ENCODE measurements at places on chromosomes 4 and X.

- DNase-seq: no peak
Observed at GRCh38 chr4:154560824-154561231, 2.0 kb upstream of the FGB start.

DNA sequence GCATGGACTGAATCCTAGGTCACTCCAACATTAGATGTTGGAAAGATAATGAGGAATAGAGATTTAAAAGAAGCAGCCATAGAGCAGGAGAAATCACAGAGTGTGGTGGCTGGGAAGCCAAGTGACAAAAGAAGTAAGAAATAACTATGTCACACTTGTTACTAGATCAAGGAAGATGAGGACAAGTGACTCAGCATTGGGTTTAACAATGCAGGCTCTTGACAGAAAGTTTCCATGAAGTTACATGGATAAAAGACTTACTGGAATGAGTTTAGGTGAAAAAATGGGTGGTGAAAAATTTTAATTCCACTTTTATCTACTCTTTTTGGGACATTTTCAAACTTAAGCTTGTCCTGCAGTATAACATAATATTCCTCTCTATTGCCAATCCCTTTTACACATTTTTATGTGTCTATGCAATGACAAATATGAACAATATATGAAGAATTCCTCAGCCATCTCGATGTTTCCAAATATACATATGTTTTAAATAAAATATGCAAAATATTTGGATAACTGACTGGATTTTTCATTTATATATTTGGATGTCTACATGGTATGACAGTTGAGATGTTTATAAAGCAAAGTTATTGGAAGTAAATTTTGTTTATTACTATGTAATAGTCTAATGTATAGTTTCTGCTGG, 462.6 kb downstream of the IL15 start:
- DNase-seq: no peak

DNA sequence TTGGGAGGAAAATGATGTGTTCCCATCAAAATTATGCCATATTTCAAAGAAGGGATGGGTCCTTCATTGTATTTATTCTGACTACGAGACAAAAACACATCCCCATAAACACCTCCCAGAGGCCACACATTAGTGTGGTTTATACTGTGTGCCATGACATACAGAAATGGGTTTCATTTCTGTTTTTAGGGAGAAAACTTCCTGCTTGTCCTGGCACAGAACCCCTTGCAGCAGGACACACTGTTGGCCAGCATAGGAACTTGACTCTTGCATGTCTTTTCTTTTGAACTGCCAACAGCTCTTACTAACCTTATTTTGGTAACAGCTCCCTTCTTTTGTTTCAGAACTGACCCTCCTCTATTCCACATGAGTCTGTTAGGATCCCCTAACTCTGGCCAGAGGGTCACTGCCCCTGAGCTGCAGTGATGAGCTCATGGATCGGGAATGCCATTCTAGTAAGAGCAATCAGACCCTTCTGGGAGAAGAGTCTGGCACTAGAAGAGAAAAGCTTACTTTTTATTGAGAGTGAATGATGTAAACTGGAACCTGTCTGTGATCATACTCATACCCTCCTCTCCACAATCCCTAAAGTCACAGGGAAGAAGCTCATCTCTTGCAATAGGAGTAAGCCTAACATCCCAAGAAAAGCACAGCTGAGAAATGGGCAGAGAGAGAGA, 86.4 kb downstream of the SMIM20 start:
- no peak for DNase-seq

GRCh38 chr4:8202108-8203051, 3.3 kb downstream of the SH3TC1 start:
- DNase-seq: no peak

DNA sequence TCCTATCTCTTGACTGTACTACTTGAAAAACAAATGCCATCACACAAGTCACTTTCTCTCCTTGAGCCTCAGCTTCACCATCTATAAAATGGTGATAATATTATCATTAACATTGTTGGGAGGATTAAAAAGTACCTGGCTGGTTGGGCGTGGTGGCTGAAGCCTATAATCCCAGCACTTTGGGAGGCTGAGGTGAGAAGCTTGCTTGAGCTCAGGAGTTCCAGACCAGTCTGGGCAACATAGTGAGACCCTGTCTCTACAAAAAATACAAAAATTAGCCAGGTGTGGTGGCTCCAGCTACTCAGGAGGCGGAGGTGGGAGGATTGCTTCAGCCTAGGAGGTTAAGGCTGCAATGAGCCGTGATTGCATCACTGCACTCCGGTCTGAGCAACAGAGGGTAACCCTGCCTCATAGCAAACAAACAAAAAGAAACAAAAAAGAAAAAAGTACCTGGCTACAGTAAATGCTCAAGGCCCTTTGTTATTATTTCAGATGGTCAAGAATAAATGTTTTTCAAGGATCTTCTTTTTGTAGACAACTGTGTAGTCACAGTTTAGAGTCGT, 120.3 kb downstream of the CHRNA9 start:
- no peak for DNase-seq

DNA sequence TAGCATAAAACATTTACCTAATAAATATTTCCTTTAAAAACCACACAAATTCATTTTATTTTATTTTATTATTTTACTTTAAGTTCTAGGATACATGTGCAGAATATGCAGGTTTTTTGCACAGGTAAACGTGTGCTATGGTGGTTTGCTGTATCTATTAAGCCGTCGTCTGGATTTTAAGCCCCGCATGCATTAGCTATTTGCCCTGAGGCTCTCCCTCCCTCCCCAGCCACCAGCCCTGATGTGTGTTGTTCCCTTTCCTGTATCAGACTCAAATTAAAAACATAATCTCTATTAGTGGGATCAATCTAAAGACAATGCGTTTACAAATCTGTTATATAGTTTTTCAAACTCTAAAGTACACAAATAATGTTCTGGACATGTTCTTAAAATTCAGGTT, 1.2 kb upstream of the HTN3 start:
- DNase-seq: no peak

DNA sequence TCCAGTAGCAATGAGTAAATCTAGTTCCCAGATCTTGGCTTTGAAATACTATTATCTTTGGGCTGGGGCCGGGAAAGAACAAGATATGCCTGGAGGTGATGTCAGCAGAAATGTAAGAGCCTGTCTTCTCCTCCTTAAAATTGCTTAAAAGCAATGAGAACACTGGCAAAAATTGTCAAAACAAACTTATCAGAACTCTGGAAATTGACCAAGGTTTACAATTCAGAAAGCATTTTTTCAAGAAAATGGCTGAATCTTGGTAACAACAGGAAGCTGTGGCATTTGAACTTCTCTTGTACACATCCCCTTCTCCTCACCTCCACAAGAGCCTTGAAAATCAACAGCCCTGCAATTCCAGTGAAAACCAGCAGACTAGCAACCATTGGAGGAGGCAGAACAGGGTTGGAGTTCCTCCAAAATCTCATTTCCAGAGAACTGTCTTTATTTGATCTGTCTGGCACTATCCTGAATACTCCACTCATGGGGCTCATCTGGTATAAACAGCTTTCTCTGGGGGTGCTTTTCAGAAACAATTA, 13.5 kb downstream of the TIMP1 start:
- DNase-seq: peak; percentile 42

GRCh38 chr4:1201851-1202525, 29.6 kb upstream of the SPON2 start:
- peak; percentile 37 for DNase-seq

DNA sequence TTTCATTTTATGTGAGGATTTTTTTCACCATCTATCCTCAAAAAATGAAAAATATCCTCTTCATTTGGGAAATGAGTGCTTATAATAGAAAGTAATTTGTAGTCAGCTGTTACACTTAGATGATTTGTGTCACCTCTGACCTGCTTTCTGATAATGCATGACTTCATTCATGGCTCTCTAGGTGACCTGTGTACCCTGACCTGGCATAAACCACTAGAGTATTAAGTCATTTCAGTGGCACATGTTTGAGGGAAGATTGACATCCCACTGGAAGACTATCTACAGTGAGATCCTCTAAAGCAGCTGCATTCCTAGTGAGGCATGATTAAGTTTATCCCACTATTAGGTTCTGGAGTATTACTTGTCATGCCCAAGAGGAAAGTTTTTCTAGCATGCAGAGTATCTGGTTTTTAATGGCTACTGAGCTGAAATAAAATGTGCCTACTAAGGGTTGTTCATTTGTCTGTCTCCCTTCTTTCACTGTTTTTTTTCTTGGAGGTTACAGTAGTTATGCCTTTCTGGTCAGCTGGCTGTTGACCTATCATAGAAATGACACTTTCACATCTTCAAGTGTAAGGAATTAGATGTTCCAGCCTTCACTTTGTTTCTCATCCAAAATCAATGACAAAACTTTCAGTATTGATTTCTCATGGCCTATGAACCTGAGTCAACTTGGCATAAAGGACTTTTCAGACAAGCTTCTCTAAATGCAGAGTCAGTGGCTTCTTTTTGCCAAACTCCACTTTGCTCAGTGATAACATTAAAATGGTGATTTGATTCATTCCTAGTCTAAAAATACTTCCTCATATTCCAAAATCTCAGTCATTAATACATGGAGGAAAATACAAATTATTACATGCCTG, 33.1 kb downstream of the TET2 start:
- no peak for DNase-seq

DNA sequence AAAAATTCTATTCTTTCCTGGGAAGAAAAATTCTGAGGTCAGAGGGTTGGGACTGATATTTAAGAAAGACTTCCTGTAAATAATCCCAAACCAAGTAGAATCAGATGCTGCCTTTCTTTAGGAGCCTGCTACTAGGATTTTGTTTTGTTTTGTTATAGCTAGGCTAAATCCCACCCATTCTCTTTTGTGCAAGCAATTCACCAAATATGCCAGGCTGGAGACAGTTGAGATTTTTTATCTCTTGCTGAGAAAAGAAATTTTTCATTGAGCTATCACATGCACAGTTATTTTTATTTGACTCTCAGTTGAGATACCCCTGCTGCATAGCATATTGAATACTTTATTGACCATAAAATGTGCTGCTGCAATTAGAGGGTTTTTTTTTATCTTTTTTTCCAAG, 196.0 kb downstream of the KCNIP4 start:
- no peak for DNase-seq

- DNase-seq: no peak
Observed at GRCh38 chr4:22857411-22857810, 164.7 kb downstream of the GBA3 start.

DNA sequence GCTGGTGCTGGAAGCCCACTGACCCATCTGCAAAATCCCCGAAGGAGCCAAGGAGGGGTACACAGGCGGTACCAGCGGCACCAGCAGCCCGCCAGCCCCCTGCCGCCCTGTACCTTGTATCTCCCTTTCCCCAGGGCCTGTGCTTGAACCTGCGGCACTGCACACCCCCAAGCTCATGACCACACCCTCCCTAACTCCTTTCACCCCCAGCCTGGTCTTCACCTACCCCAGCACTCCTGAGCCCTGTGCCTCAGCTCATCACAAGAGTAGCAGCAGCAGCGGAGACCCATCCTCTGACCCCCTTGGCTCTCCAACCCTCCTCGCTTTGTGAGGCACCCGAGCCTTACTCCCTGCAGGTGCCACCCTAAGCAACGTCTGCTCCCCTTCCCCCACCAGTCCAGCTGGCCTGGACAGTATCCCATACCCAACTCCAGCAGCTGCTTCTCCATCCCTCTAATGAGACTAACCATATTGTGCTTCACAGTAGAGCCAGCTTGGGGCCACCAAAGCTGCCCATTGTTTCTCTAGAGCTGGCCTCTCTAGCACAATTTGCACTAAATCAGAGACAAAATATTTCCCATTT, 94.9 kb downstream of the LARP1B start:
- no peak for DNase-seq

GRCh38 chr4:114100288-114101031, 121.0 kb upstream of the ARSJ start:
- no peak for DNase-seq

GRCh38 chr4:138090150-138090917, 151.8 kb downstream of the SLC7A11 start:
- peak; percentile 70 for DNase-seq

DNA sequence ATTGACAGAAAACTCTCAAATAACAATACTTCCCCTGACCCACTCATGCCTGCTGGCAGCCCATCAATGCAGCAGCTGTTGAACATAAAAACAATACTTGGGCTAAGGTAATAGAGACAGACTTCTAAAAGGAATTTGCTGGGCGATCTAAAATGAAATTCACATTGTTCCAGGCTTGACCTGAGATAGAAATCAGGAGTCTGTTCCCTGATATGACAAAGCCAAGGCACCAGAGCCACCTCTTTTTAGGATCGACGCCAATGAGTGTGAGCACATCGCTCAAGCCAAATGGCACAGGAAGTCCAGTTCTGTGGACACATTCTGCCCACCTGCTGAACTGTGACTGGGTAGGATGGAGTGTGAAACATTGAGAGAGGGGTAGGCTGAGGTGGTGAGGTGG, 4.9 kb downstream of the SEPTIN11 start:
- DNase-seq: no peak

DNA sequence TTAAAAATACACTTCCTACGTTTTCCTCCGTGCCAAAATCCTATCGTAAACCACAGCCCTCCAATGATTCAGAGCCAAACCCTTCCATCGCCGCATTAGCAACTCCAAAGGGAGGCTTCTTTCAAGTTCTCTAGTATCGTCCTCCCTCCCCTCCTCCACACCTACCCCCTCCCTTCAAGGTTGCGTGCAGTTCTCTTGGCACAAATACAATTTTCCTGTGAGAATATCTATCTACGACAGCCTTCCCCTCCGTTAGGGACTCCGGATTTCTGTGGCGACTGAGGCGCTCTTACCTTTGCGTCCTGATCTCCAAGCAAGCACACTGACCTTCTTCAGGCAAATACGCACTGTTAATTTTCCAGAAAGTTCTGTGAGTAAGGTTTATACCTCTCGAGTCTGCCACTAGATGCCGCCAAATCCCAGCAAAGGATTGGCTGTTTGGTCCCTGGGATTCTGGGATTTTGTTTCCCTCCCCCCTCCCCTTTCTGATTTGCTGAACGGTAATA, 1.2 kb upstream of the MORF4L2 start:
- DNase-seq: peak; percentile 84

DNA sequence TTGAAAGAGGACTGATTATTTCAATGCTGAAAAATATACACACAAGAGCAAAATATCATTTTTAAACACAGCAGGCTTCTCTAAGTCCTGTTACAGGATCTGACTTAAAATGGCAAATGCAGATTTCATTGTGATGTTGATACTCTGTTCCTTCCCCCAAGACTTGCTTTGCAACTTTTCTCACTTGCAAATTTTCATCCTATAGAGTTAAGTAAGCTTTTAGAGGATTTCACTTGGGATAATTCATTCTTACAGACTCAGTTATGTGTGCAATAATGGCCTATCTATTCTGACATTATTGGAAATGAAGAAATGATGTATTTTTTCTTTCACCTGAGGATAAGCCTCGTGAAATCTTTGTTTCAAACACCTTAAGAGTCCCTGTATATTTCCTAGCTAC, 2403.2 kb downstream of the ARAP2 start:
- no peak for DNase-seq

- DNase-seq: peak; percentile 61
Observed at GRCh38 chr4:159487284-159487747, 384.4 kb downstream of the RAPGEF2 start.

DNA sequence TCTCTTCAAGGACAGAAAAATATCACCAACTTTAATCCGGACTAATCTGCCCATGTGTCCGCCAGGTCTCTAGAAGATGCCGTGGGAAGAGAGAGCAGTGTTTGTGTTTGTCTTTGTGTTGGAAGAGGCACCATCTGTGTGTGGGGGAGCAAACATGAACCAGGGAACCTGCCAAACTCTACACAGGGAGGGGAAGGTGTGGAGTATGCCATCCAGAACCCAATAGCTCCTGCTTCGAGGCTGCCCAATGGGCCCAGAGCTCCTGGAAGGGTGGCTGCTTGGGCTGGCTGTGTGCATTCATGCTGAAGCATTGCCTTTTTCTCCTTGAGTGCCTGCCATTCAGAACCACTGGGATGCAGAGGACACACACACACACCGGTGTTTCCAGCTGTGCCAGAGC, 536.2 kb downstream of the MID1IP1 start:
- no peak for DNase-seq

All from KBM-7 (cell line).